ENCODE measurements at places on chromosomes 5 and 9.
A peak's percentile ranks its signal among the peaks of the same experiment; 100 is the strongest.

DNA sequence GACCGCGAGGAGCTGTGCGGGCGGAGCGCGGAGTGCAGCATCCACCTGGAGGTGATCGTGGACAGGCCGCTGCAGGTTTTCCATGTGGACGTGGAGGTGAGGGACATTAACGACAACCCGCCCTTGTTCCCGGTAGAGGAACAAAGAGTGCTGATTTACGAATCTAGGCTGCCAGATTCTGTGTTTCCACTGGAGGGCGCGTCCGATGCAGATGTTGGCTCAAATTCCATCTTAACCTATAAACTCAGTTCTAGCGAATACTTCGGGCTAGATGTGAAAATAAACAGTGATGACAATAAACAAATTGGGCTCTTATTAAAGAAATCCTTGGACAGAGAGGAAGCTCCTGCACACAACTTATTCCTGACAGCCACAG is 590 bp downstream of the PCDHA6 start:
- no peak for DNase-seq

- no peak for DNase-seq
These were observed 8.3 kb downstream of the GPX3 start for GRCh38 chr5:151028717-151029116.

GRCh38 chr5:52727576-52727975 is 60.1 kb upstream of the ITGA1 start:
- DNase-seq, result no peak

DNA sequence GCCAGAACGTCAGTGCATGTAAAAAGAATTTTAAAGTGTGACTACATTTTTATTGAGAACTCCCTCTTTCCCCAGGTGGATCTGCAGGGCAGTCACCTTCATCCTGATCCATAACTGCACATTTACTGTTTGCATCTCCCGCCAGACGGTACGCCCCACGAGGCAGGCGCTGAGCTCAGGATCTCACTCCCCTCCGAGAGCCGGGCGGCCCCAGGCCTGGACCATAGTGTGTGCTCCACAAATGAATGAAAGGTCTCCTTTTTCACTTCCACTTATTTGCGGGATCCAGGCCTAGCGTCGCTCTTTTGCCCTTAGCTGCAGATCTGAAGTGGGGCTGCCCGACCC is 378 bp downstream of the DROSHA start:
- no peak for DNase-seq

GRCh38 chr5:67493676-67494075 is 297.1 kb upstream of the CD180 start:
- DNase-seq, result peak; percentile 22

- no peak for DNase-seq
These were observed 119.5 kb upstream of the LMX1B start for GRCh38 chr9:126494264-126494663.

GRCh38 chr9:23194281-23194680 is 631.8 kb downstream of the ELAVL2 start:
- no peak for DNase-seq

DNA sequence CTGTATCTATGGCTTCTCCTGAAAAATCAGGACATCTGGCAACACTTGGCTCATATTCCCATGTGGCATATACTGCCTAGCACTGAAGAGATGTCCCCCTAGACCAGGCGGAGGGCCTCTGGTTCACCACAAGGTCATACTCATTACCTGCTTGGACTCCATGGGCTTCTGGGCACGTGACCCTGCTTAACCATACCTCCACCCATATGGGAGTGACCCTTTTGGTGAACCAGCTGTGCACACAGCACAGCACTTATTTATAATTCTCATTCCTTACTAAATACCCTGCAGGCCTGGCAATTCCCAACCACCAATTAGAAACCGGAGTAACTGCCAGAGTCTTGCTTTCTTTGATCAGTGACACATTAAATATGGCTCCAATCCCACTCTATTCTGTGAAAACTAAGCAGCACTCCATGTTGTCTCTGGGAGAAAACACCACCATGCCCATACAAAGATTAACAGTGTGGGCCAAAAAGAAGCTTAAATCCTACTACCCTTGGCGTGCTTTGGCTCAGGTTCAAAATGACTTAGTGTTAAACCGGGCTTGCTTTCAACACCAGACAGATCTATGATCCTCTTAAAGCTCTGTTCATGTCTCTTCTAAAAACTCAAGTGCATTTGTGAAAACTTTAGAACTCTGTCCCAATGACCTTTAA is 57.7 kb downstream of the MTMR12 start:
- no peak for DNase-seq

DNA sequence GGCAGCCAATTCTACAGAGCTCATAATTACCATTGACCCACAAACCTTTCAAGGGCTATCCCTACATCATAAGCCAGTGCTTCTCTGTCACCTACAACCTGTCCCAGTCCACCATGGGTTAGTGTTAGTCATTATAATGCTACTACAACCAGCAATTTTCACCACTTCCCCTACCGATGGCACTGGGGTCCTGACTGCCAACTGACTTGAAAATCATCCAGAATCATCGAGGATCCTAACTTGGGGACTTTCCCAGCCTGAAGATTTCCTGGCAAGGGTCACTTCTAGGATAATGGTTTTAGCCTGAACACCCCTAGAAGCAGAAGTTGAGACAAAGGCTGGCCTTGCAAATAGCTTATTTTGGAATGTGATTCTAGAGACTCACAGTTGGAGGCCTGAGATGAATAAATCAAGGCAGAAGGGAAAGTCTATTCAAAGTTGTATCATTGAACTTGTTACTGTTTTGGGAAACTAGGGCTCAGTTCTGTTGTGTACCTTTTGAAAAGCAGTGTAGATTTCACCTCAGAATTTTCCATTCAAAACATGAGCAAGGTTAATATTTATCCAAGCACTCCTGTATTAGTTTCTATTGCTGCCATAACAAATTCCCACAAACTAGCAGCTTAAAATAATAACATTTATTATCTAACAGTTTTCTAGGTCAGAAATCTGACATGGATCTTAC is 633.0 kb downstream of the LRRC70 start:
- no peak for DNase-seq

DNA sequence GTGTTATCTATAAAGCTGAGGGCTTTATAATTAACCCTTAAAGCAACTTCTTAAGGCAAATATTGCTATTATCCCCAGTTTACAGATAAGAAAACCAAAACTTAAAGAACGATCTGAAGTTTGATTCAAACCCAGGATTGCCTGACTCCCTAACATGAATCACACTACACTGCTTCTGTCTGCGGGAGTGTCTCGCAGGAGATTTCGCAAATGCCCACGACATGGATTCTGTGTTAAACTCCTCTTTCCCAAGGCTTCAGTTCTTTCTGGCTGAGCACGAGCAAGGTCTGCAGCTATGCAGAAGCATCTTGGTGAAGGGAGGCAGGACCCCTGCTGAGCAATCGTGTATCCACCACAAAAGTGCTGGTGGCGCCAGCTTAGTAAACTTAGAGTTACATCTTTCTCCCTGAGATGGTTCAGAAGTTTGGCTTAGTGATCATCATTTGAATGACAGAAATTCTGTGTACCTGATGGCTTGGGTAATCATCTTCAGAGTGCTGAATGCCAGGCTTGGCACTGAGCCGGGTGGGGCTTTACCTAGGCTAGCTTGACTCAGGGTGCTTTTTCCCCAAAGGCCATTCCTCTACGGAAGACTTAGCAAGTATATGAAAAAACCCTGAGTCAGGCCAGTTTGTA is 81.4 kb upstream of the PIK3R1 start:
- no peak for DNase-seq

GRCh38 chr9:69204849-69205248 is 30.8 kb downstream of the TJP2 start:
- DNase-seq, result no peak

DNA sequence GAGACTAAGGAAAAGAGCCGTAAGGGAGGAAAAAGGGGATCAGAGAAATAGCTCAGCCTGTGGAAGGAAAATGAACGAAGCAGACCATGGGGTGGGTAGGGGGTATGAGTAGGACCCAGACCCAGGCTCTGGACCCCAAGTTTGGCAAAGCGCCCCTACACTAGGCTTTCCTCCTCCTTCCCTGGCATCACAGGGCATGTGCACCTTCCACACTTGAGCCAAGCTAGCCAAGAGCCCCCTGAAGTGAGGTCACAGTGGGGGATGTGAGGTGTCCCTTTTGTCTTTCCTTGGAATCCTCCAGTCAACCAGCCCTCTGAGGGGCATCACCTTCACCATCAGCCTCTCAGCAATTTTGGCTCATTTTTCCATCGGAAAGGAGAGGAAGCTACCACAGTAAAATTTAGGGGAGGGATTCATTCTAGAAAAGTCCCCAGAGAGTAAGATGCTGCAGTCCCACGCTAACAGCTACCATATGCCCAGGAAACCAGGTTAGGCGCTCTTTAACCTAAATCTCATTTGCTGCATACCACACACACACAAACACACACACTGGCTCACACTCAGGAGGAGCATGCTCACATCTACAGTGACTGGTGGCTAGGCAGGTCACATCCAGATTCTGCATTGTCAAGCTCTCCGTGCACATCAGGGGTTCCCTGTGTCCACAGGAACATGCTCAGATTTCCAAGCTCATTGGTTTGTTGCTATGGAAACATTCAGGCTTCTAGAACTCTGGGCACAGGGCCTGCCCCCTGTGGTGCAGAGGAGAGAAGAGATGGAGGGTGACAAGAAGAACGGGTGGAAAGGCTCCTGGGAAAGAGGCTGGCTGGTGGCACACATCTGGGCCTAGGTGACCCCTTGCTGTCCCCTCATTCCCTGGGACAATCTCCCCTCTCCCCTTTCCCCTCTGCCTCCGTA is 9.9 kb downstream of the REEP2 start:
- DNase-seq, result peak; percentile 47

DNA sequence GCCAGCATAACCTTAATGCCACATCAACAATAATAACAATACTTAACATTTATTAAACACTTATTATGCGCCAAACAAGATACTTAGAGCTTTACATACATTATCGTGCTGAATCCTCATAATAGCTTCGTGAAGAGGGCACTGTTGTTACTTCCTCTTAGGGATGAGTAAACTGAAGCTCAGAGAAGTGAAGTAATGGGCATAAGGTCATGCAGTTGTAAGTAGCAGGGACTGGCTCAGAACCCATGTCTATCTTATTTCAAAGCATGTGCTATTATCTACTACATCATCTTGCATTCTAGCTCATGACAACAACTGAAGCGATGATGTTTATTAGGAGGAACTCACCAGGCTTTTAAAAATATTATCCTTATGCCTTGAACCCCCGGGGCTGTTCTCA is 34.9 kb upstream of the PPP3R2 start:
- DNase-seq, result no peak

GRCh38 chr9:89655990-89656657 is 51.3 kb downstream of the GADD45G start:
- no peak for DNase-seq

GRCh38 chr5:126004636-126005035 is 418.6 kb upstream of the GRAMD2B start:
- peak; percentile 48 for DNase-seq

DNA sequence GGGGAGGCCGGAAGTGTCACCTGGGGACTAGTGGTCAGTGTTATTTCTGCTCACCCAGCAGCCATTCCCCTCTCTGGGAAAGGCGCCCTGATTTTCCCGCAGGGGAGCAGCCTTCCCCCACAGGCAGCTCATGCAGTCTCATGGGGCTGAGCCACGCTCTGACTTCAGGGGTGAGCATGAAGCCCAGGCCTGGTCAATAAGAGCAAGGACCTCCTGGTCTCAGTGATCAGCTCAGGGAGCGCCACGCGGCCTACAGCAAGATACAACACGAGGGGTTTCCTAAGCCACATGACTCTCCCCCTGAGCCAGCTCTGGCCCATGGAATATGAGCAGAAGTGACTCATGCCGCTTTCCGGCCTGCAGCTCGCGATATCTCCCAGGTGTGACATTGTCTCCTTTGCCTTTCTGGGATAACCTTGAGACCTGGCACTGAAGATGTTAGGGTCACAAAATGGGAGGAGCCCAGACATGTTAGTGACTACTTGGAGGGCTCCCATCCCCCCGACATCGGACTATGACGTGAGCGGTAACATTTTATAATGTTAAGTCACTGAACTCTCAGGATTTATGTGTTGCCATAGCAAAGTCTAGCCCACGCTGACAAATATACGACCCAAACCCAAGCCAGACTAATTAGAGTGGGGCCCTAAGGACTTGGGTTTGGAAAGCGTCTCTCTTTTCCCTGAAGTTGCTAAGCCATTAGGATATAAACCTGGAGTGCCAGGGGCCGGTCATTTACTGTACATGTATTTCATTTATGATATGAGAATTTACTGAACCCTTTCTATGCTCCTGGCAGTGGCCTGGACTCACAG is 46.5 kb upstream of the GFPT2 start:
- DNase-seq, result no peak

DNA sequence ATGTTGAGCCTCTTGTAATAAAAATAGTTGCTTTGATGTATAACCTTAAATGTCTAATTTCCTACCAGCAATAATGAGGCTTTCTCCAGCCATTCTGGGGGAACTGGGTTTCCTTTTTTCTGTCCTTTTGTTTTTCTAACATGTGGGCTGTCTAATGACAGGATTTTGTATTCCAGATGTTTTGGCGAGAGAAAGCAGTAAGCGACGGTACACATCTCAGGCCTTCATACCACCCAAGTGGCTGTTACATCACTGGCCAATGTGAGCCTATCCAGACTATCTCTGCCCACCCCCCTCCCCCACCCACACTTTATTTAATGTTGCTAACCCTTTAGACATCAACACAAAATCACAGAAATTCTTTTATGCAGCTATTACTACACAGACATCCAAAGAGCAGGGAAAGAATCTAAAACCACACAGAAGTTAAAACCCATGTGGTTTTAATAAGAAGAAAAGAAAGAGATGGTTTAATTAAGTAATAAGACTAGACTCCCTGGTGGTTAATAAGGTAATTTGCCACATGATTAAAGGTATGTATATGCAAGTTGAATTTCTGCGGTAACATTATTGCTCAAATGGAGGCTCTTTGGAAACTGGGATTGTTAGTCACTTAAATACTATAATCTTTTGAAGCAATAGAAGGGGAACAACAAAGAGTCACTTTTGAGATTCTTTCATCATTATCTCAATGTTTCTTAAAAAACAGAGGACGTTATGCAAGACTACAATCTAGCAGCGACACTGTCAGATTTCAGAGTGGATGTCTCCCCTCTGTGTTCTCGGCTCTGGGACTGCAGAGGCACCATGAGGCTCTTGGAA is 365.1 kb downstream of the ENC1 start:
- DNase-seq, result no peak

DNA sequence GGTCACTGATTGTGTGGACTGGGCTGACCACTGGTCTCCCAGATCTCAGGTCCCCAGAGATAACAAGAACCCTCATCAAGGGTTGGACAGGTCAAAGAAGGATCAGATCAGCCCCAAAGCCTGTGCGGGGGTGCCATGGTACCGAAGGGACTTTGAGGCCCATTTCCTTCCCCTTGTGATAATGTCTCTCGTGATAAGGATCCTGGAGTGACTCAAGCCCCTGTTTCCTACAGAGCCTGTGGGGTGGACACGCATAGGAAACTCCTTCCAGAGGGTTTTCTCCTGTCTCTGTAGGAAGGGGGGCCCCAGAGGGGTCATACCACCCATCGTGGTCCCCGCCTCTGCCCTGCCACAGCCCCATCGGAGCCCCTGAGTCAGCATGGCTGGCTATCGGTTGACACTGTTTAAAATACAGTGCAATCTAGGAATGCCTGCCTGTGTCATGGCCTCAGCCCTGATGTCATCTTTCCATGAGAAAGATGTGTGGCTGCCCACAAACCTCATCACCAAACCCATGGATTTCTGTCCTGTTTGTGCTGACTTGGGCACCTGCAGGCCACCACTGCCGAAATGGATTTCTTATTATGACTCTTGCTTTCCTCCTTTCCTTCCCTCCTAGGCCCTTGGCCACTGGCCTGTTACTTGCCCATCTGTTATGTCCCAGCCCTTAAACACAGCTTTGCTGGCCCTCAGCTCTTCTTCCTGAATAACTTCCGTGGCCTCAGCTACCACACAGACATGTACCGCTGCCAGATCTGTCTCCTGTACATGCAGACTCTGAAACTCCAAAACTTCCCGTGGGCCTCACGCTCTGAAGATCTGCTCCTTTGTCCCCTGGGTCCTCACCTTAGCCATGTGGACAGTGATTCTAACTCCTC is 2.9 kb upstream of the CSF2 start:
- no peak for DNase-seq

Data from NCI-H187 treated with DMSO at 0.1 percent for 48 hours (cell line).